ENCODE measurements at places on chromosomes 6 and 20. TPM values are rescaled to one million over a fixed set of nuclear protein-coding genes. Genes with fewer than 3 reads are reported as not detected.

Gene SAPCD1
- total RNA-seq: 13.0 TPM

Gene PRRT1
- total RNA-seq: 0.51 TPM

Gene PHACTR3
- not detected for total RNA-seq

Gene ZNF311
- total RNA-seq: not detected

Gene KIFC1
- total RNA-seq: 123 TPM

Gene ADA
- 47.6 TPM for total RNA-seq

Gene MAS1
- not detected for total RNA-seq

Gene RSPO3
- 5.7 TPM for total RNA-seq

Gene PRSS16
- total RNA-seq: 12.9 TPM

Gene MDN1
- total RNA-seq: 12.7 TPM

Gene LRRC1
- 8.6 TPM for total RNA-seq

Gene CSTF1
- 76.4 TPM for total RNA-seq

Gene SLC13A3
- total RNA-seq: not detected

Gene TINAG
- not detected for total RNA-seq

Gene PRELID3B
- 49.6 TPM for total RNA-seq

Gene PAK5
- not detected for total RNA-seq

Gene CGA
- not detected for total RNA-seq

Gene EDN3
- not detected for total RNA-seq

Gene GCM1
- not detected for total RNA-seq

Gene TBC1D7
- total RNA-seq: 45.5 TPM

Gene HTR1B
- total RNA-seq: not detected

Gene TBX18
- not detected for total RNA-seq

Gene NRN1
- not detected for total RNA-seq

Gene CCM2L
- 52.6 TPM for total RNA-seq

Gene LMBRD1
- total RNA-seq: 19.5 TPM

Gene UQCC2
- 51.4 TPM for total RNA-seq

Gene DDX27
- 43.4 TPM for total RNA-seq

Gene KCNS1
- not detected for total RNA-seq

Gene TNFRSF6B
- not detected for total RNA-seq

Gene MAK
- total RNA-seq: 0.95 TPM

Gene CTCFL
- total RNA-seq: 0.03 TPM

Gene ZC2HC1B
- total RNA-seq: not detected

Gene DUSP15
- 3.4 TPM for total RNA-seq

Gene OGFRL1
- total RNA-seq: 0.07 TPM

Gene BLTP3A
- 6.5 TPM for total RNA-seq

Gene SLC17A1
- not detected for total RNA-seq

Gene SGK1
- total RNA-seq: 4.8 TPM

Gene TCF21
- total RNA-seq: not detected

Gene CLDN20
- not detected for total RNA-seq

Gene FHL5
- total RNA-seq: not detected

Gene EYS
- not detected for total RNA-seq

Gene LY86
- not detected for total RNA-seq

Gene LPIN3
- 14.6 TPM for total RNA-seq

Gene THBS2
- 0.14 TPM for total RNA-seq

Gene RPP21
- 112 TPM for total RNA-seq

Gene RNF114
- 75.1 TPM for total RNA-seq

Gene TSBP1
- not detected for total RNA-seq

Gene EPHA7
- total RNA-seq: 1.5 TPM

Gene PIGU
- 15.8 TPM for total RNA-seq

Gene SPDEF
- total RNA-seq: not detected

Gene CGAS
- total RNA-seq: not detected

Gene IMPG1
- not detected for total RNA-seq

Gene PPDPF
- 31.9 TPM for total RNA-seq

Gene MUCL3
- total RNA-seq: not detected

Gene RTN4IP1
- 24.3 TPM for total RNA-seq

Gene CST8
- not detected for total RNA-seq

Gene CFB
- total RNA-seq: not detected
